ENCODE measurements at places on chromosomes 5 and 9.

DNA sequence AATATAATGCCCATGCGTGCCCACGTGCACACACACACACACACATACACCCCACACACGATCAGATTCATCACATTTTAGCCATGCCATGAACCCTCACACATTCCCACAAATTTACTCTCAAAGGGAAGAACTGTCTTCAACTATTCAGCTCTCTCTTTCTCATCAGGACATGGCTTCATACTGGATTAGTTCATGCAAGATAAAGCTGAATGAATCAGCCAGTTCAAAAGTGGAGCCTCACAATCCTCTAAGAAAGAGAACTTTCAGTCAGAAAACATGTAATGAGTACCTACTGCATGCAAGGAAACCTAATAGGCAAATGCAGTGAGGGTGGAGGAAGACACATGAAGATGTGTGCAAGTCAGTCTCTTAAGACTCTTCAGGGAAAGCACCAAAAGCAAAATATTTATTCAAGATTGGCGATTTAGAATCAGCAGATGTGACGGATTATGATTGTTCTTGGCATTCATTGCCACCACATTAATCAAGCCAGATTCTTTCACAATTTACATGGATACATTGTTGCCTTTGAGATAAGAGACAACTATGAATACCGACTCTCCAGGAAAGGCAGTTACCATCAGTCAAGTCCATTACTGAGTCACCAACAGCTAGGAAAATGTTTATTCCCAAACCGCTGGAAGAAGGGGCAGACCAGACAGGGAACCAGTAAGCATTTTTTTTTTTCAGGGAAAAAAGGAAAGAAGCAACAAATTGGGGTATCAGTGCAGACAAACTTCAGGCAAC, 30.3 kb upstream of the PUM3 start:
- no peak for DNase-seq

GRCh38 chr5:142119051-142119625, 10.6 kb downstream of the NDFIP1 start:
- no peak for DNase-seq

DNA sequence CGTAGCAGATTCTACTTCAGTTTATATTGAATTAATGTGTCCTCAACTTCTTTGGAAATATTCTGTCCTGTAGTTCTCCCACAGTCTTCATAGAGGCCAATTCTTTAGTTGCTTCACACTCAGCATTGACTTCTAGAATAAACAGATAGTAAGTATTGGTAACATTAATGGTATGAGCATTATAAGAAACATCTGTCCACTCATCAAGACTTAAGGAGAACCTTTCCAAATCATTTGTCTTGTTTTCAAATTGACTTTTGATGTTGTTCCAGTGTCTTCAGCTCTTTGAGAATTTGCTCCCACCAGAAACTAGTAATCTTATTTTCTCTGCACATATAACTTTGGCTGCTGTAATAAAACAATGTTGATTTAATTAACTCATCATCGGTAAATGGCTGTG, 18.3 kb downstream of the RANBP17 start:
- no peak for DNase-seq

DNA sequence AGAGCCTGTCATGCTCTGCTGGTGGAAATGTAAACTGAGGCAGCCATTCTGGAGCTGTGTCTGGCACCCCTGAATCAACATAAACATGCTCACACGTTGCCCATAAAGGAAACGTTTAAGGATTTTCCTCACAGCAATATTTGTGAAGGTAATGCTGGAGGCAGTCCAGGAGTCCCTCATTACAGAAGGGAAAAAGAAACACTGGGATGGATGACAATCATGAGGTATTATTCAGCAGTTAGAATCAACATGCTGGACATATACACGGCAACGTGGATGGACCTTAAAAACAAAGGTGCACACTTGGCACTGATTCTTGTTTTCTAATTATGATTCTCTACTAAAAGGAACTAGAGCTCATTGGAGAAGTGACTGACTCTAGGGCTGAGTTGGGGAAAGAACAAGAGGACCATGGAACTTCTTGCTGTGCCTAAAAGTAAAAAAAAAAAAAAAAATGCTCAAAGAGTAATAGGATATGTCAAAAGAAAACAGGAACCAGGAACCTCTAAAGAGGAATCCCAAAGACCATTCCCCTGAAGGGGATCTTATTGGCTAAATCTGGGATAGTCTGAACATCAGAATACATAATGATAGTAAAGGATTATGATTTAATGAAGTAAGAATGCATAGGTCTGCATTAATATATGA, 18.6 kb downstream of the B4GALT1 start:
- DNase-seq: no peak

- no peak for DNase-seq
Observed at GRCh38 chr5:18433336-18433735, 799.1 kb downstream of the TAF11L14 start.

- peak; percentile 94 for DNase-seq
Observed at GRCh38 chr5:143657647-143658285, 154.2 kb upstream of the HMHB1 start.

GRCh38 chr9:95087659-95088242, 229.8 kb downstream of the FANCC start:
- DNase-seq: peak; percentile 50

- DNase-seq: no peak
Observed at GRCh38 chr5:107658528-107658927, 12.2 kb downstream of the EFNA5 start.

- no peak for DNase-seq
Observed at GRCh38 chr5:98503616-98504015, 269.8 kb upstream of the RGMB start.

DNA sequence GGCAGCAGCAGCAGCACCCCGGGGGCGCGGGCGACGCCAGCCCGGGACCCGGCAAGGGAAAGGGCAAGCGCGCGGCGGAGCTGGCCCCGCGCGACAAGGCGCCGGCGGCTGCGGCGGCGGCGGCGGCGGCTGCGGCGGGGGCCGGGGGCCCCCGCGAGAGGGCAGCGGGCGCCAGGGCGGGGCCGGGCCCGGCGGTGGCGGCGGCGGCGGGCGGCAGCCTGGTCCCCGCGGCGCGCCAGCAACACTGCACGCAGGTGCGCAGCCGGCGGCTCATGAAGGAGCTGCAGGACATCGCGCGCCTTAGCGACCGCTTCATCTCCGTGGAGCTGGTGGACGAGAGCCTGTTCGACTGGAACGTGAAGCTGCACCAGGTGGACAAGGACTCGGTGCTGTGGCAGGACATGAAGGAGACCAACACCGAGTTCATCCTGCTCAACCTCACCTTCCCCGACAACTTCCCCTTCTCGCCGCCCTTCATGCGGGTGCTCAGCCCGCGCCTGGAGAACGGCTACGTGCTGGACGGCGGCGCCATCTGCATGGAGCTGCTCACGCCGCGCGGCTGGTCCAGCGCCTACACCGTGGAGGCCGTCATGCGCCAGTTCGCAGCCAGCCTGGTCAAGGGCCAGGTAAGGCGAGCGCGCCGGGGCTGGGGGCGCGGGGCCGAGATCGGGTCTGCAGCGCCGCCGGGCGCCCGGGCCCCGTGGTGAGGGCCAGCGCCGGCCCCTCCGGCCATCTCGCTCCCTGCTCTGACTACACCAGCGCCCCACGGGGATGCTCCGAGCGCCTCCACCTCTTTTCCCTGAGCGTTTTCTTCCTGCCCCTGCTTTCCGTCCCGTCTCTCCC, at the start of gene UBE2QL1:
UBE2QL1 (plus strand) TSS at position 238 of the 843 bp plus-strand sequence; CDS start at position 273, 35 bp downstream.
- peak; percentile 62 for DNase-seq

GRCh38 chr5:61969347-61969746, 336.7 kb upstream of the KIF2A start:
- no peak for DNase-seq

DNA sequence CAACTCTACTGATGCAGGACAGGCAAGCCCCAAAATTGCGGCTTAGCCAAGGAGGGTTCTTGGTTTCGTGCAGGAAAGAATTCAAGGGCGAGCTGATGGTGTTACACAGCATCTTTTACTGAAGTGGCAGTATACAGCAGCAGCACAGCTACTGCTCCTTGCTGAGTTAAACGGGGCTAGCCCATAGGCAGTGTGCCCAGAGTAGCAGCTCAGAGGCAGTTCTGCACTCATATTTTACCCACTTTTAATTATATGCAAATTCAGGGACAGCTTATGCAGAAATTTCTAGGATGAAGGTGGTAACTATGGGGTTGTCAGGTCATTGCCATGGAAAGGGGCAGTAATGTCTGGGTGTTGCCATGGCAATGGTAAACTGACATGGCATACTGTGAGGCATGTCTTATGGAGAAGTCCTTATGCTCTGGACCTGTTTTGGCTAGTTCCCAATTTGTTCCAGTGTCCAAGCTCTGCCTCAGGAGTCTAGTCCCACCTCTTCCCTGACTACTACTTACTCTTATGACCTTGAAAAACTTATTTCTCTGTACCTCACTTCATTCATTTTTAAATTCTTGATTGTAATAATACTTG, 2.0 kb upstream of the SPINK9 start:
- peak; percentile 21 for DNase-seq

DNA sequence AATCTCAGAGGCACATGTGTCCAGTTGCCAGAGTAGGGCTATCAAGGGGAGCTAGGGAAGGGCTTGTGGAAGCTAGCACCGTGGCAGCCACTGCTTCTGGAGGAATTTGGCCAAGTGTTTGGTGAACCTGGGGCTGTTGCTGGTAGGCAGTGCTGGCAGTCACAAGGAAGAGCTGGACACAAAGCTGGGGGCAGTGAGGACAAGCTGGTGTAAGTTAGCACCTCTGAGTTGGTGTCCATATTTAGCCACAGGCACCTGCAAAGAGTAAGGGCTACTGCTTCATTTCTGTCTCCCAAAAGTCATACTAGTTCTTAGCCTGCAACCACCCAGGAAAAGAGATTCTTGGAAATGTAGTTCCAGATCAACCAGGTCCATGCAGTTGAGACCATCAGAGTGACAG, 359.4 kb downstream of the CSNK1G3 start:
- no peak for DNase-seq

GRCh38 chr9:86636519-86636918, 282.3 kb upstream of the TUT7 start:
- DNase-seq: no peak

- no peak for DNase-seq
Observed at GRCh38 chr9:125745018-125745417, 2.2 kb upstream of the PBX3 start.

DNA sequence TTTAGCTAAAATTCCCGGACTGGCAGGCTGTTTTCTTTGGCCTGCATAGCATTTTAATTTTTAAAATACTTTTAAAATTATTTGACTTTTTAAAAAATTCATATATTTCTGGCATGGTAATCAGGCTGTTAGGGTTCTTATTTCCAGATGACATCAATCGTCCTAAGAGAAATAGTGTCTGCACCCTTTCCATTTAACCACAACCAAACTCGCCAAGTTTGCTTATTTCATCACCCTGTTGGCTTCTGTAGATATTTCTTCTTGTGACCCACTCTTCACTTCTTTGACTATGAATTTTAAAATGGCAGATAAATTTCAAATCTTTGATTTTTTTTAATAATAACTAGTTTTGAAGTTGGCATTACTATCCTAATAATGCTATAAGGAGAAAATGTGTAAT, 675.7 kb upstream of the FTMT start:
- DNase-seq: no peak

DNA sequence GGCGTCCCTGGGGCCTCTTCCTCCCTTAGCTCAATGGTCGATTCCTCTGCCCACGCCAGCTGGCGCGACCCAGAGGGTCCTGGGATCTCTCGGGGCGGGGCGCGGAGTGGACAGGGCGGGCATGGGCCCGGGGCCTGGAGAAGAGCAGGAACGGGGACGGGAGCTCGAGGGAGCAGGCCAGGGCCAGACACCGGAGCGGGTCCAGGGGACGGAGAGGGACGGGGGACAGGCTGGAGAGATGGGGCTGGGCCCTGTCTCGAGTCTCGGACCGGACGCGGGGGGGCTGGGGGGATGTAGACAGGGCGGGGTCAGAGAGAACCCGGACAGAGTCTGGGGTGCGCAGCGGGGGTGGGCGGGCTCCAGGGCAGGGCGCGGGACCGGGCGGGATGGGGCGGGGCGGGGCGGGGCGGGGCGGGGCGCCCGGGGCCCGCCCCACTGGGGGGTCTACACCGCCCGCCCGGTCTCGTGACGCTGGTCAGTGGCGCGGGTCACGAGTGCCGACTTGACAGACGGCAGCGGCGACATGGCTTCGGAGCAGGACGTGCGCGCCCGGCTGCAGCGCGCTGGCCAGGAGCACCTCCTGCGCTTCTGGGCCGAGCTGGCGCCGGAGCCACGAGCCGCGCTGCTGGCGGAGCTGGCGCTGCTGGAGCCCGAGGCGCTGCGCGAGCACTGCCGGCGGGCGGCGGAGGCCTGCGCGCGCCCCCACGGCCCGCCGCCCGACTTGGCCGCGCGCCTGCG, at the start of gene UAP1L1:
UAP1L1 (plus strand) TSS at position 508 of the 738 bp plus-strand sequence; CDS start at position 524, 16 bp downstream.
- DNase-seq: peak; percentile 80

DNA sequence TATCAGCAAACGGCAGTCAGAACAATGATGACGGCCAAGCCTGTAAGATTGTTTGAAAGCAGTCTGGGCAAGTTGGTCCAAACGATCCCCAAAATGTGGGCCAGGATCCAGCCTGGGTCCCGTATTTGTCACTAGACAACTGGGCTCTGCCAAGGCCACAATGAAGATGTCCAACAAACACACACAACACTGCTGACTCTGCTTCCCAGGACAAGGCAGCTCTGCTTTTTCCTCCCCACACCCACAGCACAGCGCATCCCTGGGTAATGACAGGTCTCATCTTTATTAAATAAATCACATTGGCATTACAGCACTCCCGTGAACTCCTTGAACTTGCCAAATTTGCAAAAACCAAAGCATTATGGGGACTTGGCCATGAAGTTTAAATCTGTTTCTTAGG, 424.1 kb upstream of the ACTBL2 start:
- no peak for DNase-seq

Measured in DMS53 (cell line).